ENCODE measurements at places on chromosomes 6 and 20.

GRCh38 chr6:11930240-11930639, 81.9 kb upstream of the HIVEP1 start:
- DNase-seq = no peak

DNA sequence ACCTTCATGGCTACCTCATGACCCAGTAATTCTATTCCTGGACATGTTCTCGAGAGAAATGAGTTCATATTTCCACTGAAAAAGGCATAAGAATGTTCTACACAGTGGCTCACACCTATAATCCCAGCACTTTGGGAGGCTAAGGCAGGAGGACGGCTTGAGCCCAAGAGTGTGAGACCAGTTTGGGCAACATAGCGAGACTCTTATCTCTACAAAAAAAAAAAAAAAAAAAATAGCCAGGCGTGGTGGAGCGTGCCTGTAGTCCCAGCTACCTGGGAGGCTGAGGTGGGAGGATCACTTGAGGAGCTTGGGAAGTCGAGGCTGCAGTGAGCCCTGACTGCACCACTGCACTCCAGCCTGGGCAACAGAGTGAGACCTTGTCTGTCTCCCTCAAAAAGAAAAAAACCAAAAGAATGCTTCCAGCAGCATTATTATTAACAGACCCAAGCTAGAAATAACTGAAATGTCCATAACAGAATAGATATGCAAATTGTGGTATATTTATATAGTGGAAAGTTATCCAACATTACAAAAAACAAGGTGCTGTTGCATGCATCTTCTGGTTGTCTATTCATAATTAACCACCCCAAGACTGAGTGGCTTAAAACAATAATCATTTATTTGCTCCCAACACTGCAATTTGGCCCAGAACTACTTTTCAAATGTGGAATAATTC, 9.4 kb upstream of the RAB44 start:
- DNase-seq = no peak

- DNase-seq = no peak
These were observed 19.4 kb upstream of the REPS1 start for GRCh38 chr6:139007428-139007827.

- DNase-seq = no peak
These were observed 1.5 kb upstream of the TNXB start for GRCh38 chr6:32110632-32111031.

DNA sequence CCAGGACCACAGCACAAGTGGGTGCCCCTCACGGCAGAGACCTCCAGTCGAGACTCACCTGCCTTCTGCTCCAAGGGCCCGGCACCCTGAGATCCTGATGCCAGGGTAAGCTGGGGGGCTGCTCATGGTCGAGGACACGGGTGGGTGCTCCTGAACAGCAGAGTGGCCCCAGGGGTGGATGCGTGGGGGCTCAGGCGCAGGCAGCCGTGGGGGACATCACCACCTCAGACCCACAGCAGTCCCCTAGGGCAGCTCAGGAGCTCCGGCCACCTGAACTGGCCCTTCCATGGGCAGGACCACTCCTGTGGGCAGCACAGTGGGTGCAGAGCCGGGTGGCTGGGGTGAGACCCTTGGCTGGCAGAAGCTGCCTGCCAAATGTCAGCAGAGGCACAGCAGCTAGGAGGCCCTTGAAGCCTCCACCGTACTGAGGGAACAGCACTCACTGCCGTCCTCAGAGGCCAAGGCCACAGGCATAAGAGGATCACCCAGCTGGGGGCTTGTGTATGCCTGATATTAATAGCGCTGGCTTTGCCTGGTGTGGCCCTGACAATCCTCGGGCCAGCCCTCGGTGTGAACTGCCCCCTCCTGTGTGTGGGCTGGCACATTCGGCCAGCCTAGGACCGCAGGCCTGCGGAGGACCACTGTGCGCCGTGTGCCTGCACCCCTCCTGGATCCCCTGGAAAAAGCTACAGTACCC, 5.4 kb downstream of the UCKL1 start:
- DNase-seq = no peak

DNA sequence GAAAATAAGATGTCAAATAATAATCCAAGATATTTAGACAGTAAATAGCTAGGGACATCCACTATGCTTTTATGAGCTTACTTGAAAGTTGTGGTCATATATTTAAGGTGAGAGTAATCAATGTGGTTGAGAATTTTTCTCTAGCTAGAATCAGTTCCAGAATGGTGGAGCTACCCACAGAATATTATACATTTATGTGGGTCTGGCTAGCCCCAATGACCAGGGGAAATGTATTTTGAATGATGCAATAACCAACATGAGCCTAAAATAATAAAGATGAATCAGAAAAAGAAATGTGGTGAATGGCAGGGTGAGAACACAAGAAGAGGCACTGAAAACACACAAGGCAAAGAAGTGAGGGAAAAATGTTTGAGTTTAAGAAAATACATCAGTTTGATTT, 325.7 kb downstream of the TBC1D32 start:
- no peak for DNase-seq

GRCh38 chr6:160349020-160349441, 853 bp downstream of the SLC22A3 start:
- no peak for DNase-seq

- no peak for DNase-seq
These were observed 402.9 kb upstream of the CITED2 start for GRCh38 chr6:139777202-139777970.

GRCh38 chr6:122042380-122042779, 357.1 kb upstream of the HSF2 start:
- no peak for DNase-seq

DNA sequence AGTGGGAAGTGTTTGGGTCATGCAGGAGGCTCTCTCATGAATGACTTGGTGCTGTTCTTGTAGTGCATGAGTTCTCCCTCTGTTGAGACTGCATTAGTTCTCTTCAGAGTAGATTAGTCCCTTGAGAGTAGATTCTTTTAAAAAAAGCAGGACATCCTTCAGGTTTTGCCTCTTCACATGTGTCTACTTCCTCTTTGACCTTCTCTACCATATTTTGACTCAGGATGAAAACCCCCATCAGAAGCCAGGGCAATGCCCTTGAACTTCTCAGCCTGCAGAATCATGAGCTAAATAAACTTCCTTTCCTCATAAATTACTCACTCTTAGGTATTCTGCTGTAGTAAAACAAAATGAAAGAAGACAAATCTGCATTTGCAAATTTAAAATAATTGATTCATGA, 170.3 kb downstream of the CD109 start:
- DNase-seq = no peak

GRCh38 chr6:35922139-35922554, 1.2 kb upstream of the SRPK1 start:
- DNase-seq = no peak

DNA sequence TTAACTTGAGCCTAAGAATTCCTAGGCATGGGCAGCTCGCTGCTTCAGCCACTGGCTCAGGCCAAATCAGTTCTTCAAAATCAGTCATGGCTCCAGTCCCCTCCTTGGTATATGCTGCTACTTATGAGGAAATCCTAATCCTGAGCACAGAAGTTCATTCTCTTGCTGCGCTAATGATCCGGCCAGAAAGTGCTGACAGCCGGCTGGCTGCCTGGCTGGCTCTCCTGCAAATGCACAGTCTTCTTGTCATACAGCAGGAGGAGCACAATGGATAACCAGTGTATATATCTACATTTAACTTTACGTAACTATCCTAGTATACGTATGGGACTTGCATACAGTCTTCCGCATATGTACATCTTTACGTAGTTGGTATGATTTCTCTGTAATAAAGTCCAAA, 500.8 kb downstream of the PRKN start:
- no peak for DNase-seq

GRCh38 chr6:87199787-87200186, 44.4 kb downstream of the ZNF292 start:
- DNase-seq = no peak

GRCh38 chr6:124254941-124255685, 451.4 kb downstream of the NKAIN2 start:
- DNase-seq = no peak

GRCh38 chr20:36658300-36658699, 12.3 kb upstream of the SLA2 start:
- no peak for DNase-seq

DNA sequence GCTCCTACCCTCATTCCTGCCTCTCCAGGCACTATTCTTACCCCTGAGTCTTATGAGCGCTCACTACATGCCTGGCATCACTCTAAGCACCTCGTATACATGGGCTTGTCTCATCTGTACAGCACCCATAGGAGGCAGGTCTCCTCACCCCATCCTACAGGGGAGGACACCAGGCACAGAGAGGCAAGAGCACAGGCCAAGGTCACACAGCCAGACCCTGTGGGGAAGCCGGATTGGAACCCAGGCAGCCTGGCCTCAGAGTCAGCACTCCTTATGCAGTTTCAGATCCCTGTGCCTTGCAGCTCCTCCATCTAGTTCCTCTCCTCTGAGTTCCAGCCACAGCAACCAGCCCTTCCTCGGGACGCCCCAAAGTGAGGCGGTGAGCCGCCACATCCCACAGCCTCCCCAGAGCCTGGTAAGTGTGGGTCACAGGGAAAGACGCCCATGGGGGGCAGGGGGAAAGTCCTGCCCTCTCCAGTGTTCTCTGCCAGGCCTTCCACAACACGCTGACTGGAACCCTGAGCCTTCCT, 103.3 kb downstream of the NFATC2 start:
- DNase-seq = no peak

DNA sequence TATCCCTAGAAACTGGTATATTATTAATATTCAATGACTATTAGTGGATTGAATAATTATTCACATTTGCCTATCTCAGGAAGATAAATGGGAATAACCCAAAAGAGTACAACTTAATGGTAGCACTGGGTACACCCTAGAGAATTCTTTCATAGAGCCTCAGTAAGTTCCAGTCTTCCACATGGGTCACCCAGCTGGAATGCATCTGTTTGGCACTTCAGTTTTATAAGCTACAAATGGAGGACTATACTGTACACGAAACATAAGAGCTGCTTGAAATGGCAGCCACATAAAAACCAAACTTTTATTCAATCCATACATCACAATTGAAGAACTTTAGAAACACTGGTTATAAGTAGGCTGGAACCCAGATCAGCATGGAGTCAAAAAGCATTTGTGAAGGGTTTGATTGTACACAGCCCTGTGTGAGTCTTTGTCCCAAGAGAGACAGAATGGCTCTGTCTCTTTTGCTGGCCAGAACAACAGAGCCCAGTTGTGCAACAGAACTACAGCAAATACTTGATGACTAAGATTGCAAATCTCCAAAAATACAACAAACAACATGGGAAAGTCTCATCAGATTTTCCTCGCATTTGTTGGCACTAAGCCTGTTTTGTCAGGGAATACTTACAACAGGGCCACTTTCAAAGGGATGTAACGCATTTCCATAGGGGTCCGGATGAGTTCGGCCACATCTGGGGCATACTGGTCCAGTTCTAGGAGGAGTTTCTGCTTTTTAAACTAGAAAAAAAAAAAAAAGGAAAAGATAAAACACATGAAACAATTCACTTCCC, 39.5 kb downstream of the PIGU start:
- DNase-seq = no peak

DNA sequence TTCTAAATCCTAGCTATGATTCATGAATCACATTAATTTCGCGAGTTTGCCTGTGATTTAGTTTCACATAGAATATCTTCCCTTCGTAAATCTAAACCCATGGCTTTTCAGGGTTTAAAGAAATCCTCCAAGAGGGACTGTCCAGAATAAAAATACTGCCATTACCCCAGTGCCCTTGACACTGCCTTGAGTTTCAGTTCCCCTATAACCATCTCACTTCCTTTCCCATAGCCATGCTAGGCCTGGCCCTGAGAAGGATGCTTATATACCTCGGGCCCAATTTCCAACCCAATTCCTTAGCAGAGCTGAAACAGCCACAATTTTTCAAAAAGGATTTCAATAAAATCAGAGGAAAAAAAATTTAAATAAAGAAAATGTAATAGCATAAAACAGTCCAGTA, 697.3 kb downstream of the FRK start:
- DNase-seq = no peak
